ENCODE measurements at places on chromosomes 13 and 19. TPM values are rescaled to one million over a fixed set of nuclear protein-coding genes. Genes with fewer than 3 reads are reported as not detected.

ERFL gene
- polyA plus RNA-seq: 0.06 TPM

PSG1 gene
- polyA plus RNA-seq: 0.78 TPM

CGB8 gene
- polyA plus RNA-seq: not detected

GSX1 gene
- polyA plus RNA-seq: not detected

PINLYP gene
- 17.8 TPM for polyA plus RNA-seq

IL12RB1 gene
- polyA plus RNA-seq: 0.16 TPM

IL11 gene
- 1.0 TPM for polyA plus RNA-seq

PRR22 gene
- polyA plus RNA-seq: 1.2 TPM

ATXN8OS gene
- 0.37 TPM for polyA plus RNA-seq

PTOV1 gene
- polyA plus RNA-seq: 239 TPM

ABCA7 gene
- 6.1 TPM for polyA plus RNA-seq

VAV1 gene
- 1.7 TPM for polyA plus RNA-seq

MIPEP gene
- polyA plus RNA-seq: 33.7 TPM

RNF113B gene
- polyA plus RNA-seq: not detected

LPAR2 gene
- polyA plus RNA-seq: 21.5 TPM

MBD3L3 gene
- not detected for polyA plus RNA-seq

GRK1 gene
- polyA plus RNA-seq: 0.07 TPM

FBXL12 gene
- 24.3 TPM for polyA plus RNA-seq

ZNF554 gene
- polyA plus RNA-seq: 9.7 TPM

INAFM1 gene
- polyA plus RNA-seq: 5.1 TPM

KIRREL2 gene
- 10.4 TPM for polyA plus RNA-seq

ONECUT3 gene
- not detected for polyA plus RNA-seq

MBD3L4 gene
- not detected for polyA plus RNA-seq

LRRC25 gene
- polyA plus RNA-seq: 1.2 TPM

ERICH4 gene
- 6.3 TPM for polyA plus RNA-seq

KRTDAP gene
- 0.47 TPM for polyA plus RNA-seq

ZNF230 gene
- polyA plus RNA-seq: 7.3 TPM

KRI1 gene
- 28.7 TPM for polyA plus RNA-seq

A1BG gene
- polyA plus RNA-seq: 0.76 TPM

Data from right renal cortex interstitium (tissue), 3 donors.